Testis (tissue), 5 donors: ENCODE measurements at places on chromosomes 5 and 9. TPM values are rescaled to one million over a fixed set of nuclear protein-coding genes. Genes with fewer than 3 reads are reported as not detected.

Gene TRAF1
- total RNA-seq = 6.5 TPM

DNA sequence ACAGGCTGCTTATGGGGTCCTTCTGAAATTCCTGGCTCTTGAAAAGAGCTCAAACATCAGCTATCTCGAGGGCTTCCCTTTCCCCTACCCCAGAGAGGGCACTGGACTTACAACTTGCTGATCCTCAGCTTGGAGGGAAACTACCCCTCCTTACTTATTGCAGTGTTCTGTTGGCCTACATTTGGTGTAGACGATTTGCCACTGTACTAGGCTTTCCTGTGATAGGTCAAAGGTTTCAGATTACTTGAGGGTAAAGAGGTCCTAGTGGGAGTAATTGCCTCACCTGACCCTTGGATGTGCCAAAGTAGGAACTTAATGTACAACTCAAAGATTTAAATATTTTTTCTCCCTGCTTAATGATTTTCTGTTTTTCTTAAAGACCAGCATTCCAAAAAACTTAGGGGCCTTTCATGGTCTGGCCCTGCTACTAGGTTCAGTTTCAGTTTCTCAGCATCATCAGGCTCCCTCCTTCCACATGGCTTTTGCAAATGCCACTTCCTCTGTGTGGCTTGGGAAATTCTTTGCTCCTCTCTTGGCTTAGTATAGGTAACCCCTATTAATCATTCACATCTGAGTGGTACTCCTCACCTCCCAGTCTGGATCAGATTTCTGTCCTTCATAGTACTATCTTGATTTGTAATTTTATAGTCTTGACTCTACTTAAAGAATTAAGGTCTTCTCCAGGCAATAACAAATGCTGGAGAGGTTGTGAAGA, 32.4 kb downstream of the CYSTM1 start:
- H3K27ac ChIP-seq = no peak overlapping the region
- no peak for DNase-seq
- no peaks in the 10 kb centered on the region for H3K27me3 ChIP-seq

DNA sequence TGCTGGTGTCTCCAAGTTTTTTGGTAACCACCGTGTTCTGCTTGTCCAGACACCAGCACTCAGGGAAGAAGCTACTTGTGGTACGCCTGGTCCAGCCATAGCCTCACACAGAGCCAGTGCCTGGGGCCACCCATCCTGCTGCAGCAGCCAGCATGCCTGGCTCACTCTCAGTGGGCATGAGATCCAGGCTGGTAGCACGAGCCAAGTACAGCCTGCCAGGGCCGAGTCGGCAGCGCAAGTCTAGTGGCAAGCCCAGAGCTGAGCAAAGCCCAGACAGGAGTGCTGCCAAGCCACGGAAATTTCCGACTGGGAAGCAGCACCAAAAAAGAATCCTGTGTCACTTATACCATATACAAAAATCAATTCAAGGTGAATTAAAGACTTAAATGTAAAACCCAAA, 36.3 kb upstream of the FBXL17 start:
- no peaks in the 10 kb centered on the region for H3K36me3 ChIP-seq
- DNase-seq = no peak
- no peak overlapping the region for H3K27ac ChIP-seq
- no peaks in the 10 kb centered on the region for H3K27me3 ChIP-seq
- H3K4me1 ChIP-seq = no peaks in the 10 kb centered on the region

DNA sequence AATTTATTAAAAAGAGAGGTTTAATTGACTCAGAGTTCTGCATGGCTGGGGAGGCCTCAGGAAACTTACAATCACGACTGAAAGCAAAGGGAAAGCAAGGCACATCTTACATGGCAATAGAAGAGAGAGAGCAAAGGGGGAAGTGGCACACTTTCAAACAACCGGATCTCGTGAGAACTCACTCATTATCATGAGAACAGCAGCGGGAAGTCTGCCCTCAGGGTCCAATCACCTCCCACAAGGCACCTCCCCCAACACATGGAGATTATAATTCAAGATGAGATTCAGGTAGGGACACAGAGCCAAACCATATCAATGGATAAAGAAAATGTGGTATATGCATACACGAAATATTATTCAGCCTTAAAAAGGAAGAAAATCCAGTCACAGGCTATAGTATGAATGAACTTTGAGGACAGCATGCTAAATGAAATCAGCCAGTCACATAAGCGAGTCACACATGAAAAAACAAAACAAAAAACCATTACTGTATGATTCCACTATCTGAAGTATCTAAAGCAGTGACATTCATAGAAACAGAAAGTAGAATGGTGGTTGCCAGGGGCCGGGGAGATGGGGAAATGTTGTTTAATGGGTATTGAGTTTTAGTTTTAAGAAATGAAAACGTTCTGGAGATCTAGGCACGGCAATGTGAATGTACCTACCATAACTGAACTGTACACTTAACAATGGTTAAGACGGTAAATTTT, 83.4 kb upstream of the PCA3 start:
- no peak for DNase-seq
- no peak overlapping the region for H3K4me3 ChIP-seq
- no peak overlapping the region for H3K27ac ChIP-seq
- H3K36me3 ChIP-seq = no peaks in the 10 kb centered on the region

- no peaks in the 10 kb centered on the region for H3K36me3 ChIP-seq
- no peaks in the 10 kb centered on the region for H3K27me3 ChIP-seq
- no peaks in the 10 kb centered on the region for H3K4me1 ChIP-seq
- H3K27ac ChIP-seq = no peak overlapping the region
Measured at GRCh38 chr5:107783551-107783950, 112.8 kb upstream of the EFNA5 start.

Gene NUDT2
- total RNA-seq = 20.9 TPM

DNA sequence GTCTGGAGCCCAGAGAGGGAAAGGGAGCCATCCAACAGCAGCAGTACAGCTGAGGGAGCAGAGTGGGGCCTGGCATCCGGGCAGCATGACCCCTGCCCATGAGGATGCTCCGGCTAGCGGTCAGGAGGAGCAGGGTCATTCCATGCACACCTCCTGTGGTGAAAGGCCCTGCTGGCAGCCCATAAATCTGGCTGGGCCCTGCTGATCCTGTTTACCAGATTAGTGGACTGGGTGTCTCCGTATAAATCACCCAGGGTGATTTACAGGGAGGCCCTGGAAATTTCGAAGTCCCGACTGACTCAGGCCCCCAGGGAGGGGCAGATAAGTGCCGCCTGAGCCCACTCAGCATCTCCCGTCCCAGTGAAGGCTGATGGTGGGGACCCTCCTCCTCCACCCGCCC, 117.6 kb upstream of the HAND1 start:
- no peak overlapping the region for H3K4me3 ChIP-seq
- no peak overlapping the region for H3K27ac ChIP-seq
- no peaks in the 10 kb centered on the region for H3K4me1 ChIP-seq
- H3K27me3 ChIP-seq = no peaks in the 10 kb centered on the region
- DNase-seq = no peak
- H3K36me3 ChIP-seq = no peaks in the 10 kb centered on the region
